ENCODE measurements at places on chromosomes 3 and 15. TPM values are rescaled to one million over a fixed set of nuclear protein-coding genes. Genes with fewer than 3 reads are reported as not detected.

GOLGA6D gene
- 0.12 TPM for total RNA-seq

ZNF385D gene
- not detected for total RNA-seq

TTLL13 gene
- 1.0 TPM for total RNA-seq

GRCh38 chr3:156628836-156629618 is 45.4 kb upstream of the TIPARP start:
- no peak for DNase-seq

- DNase-seq = no peak
These were observed 728.4 kb upstream of the GOLIM4 start for GRCh38 chr3:168824107-168824506.

DNA sequence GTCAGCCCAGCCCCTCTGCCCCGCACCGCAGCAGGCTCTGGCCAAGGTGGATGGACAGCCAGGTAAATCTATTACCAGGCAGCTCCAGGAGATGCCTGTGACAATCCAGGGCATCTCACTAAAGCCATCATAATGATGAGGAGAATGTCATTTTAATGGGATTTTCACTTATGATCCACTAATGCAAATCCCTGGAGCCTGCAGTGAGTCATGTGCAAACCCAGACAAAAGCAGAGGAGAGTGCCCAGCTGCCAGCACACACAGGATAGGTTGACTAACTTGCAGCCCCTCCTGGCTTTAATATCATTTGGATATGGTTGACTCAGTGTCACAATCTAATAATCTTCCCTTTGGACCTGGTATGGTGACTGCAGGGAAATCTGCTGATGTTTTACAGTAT is 206.9 kb upstream of the TRIM42 start:
- DNase-seq = no peak

DNA sequence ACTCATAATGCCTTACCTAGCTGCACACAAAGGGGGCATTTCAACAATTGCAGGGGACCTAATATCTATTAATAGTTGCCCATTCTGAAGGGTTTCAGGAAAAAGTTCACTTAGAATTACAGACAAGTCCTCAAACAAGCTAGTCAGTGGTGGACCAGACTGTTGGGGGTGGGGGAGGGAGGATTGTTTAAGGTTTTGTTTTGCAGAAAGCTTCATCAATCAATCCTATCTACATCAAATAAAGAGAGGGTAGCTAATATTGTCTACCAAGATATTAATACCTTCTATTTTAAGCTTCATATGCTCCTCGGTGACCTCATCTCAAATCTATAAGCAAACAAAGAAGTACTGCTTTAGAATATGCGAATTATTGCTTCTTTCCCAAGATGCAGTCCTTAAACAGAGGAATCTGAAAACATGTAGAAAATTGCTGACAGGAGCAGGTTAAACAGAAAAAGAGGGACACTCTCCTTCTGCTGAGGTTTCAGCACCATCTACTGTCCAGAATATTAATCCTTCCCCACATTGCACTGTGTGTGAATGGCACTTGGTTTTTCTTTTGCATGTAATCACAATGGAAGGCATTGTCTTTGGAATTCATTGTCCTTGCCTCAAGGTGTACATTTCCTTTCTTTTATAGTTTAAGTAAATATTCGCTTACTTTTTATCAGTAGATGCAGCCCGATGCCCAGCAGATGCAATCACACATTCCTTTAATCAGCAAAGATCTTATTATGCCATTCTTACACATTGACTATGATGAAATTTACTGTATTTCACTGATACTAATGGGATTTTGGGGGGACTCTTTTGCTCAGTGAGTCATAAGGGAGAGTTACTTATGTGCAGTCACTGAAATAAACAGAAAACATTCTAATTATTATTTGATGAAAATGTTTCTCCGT is 94.7 kb downstream of the IL5RA start:
- peak; percentile 8 for DNase-seq

DNA sequence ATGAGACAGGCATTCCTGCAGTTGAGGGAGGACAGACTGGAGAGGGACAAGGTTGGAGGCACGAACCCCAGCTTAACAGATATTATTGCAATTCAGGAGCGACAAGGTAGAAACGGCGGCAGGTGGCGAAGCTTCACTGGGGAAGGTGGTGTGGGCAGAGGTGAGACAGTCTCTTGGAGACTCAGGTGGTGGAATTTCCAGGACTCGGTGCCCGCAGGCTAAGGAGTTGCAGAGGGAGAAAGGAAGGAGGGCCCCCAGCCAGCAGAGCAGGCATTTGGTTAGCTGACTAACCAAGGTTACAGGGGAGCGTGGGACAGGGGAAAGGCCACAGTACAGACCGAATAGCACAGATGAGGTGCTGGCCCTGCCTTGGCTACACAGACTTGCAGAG is 3.0 kb downstream of the FAM174B start:
- no peak for DNase-seq

GRCh38 chr15:88635318-88635717 is 3.5 kb upstream of the ISG20 start:
- DNase-seq = no peak

DNA sequence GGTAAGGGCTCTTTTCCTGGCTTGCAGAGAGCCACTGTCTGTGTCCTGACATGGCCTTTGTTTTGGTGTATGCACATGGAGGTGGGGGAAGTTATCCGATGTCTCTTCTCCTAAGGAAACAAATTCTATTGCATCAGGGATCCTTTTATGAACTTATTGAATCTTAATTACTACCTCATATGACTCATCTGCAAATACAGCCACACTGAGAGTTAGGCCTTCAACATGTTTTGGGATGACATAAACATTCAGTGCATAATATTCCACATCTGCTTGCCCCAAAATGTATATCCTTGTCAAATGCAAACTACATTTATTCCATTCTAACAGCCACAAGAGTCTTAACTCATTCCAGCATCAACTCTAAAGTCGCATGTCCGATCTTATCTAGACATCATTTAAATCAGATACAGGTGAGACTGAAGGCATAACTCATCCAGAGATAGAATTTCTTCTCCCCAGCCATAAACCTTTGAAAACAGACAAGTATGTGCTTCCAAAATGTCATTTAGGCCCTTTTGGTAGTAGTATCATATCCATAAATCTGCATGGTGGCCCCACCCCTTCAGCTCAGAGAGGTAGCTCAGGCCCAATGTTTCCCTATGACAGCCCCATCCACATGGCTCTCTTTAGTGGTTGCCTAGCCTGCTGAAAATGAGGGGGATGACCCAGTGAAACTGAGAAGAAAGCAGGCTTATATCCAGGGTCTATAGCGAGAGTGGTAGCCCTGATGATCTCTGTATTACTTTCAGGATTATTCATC is 289.5 kb upstream of the ALCAM start:
- no peak for DNase-seq

DNA sequence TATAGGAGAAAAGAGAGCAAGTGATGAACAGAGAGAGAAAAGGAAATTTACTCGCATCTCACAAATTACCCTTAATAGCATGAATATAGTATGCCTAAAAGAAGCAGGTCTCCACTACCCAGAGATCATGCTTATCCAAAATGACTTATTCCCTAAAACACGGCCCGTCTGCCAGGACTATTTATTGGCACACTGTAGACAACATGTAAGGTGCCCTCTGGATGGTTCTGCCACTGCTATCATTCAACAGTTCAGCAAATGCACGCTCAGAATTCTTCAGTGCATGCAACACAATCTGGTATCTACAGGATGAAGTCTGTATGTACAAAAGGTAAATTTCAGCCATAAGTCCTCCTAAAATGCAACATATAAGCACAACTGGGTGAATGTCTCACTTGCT is 465.8 kb downstream of the SHQ1 start:
- no peak for DNase-seq

All from HCT116 (cell line).